Left hindlimb (tissue), 1 donor: ENCODE measurements at places on chromosomes 6 and 20.

GRCh38 chr6:157632821-157633220, 190.2 kb upstream of the SNX9 start:
- DNase-seq, result no peak

GRCh38 chr6:145892026-145892425, 72.1 kb downstream of the SHPRH start:
- DNase-seq, result no peak

- DNase-seq, result no peak
Measured at GRCh38 chr6:142845143-142845571, 99.8 kb downstream of the HIVEP2 start.

GRCh38 chr6:56235245-56235644, 12.1 kb downstream of the COL21A1 start:
- no peak for DNase-seq

- DNase-seq, result peak; percentile 65
Measured at GRCh38 chr20:15446373-15446772, 1109.0 kb upstream of the FLRT3 start.

DNA sequence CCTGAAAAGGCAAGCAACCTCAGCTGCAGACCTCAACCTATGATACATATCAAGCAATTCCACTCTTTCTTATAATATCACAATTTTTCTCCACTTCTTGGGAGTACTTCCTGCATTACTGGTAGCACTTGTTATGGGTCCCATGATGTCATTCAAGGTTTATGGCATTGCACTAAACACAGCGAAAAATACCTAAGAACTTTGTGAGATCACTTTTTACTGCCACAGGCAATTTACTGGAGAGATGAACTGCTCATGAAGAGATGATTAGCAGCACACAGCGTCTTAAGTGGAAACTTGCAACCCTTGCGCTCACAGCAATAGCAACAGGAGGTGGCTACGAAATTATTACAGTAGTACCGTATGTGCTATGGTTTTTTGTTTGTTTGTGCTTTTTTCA, 19.3 kb upstream of the RIMS4 start:
- DNase-seq, result no peak

DNA sequence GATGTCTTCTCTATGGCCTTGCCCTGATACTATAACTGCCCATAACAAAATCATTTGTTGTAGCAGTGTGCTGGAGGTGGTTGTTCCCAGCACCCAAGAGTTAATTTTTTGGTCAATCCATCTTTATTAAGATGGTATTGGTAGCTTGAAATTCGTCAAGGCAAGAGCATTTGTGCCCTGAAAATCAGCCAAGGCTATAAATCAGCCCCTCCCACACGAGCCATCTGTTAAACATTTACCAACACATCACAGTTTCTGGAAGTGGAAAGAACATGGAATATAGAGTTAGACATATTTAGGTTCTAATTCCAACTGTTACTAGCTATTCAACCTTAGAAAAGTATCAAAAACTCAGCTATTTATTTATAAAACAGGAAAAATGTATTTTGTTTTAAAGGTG, 888.4 kb upstream of the GJE1 start:
- no peak for DNase-seq

GRCh38 chr6:161400671-161401070, 126.8 kb upstream of the AGPAT4 start:
- no peak for DNase-seq

DNA sequence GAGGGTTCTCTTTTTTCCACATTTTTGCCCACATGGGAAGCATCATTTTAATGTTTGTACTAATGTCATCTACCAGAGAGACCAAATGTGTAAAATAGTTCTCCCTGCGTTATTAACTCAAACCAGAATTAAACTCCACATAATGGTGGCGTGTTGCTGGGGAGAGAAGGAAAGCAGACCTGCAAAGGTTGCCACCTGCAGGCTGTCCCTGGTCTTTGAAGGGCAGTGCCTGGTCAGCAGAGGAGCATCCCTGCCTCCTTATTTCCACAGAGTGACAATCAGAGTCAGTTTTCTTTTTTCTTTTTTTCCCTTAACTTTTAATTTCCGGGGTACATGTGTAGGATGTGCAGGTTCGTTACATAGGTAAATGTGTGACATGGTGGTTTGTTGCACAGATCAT, 214.5 kb downstream of the TBX18 start:
- no peak for DNase-seq

DNA sequence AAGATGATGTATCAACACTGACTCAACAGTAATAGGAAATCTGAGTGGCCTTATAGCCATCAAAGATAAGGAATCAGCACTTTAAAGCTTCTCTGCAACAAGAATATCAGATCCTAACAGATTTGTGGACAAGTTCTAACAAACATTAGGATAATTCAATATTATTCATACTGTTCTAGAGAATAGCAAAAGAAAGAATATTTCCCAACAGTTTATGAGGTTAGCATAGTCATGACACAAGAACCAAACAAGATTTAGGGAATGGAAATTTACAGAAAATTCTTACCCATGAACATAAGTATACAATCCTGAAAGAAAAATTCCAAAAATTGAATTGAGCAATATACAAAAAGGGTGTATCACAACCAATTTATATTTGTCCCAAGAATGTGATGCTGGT, 64.3 kb upstream of the BTBD3 start:
- no peak for DNase-seq

DNA sequence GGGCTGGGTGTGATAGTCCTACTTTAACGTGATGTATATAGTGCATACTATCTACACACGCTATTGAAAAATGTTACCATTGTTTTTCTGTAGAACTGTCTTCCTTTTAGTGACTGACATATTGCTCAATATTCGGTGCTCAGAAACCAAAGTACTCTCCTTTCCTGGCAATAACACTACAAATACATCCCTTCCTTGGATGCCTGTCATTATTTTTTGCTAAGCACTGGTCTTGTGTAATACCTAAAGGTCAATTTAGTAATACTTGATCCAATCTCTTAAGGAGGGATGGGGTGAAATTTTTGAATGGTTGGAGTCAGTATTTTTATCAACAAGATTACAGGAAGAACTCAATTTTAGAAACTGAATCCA, 23.9 kb downstream of the CNR1 start:
- DNase-seq, result no peak

- no peak for DNase-seq
Measured at GRCh38 chr6:111423960-111424846, 58.8 kb downstream of the REV3L start.

DNA sequence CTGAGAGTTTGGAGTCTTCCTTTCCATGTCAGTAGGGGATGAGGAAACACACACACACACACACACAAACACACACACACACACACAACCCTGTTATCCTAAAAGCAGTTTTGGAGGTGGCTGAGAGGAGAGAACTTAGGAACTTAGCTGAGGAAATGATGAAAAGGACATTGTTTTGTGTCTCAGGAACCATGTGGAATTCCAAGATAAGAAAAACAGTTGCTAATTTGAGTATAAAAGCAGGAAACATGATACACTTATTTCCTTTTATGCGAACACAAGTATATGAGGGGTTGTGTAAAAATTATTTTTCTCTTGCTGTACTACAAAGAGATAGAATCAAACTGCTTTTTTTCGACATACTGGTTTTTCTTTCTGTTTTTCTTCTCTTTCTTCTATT, at the start of gene MYCT1:
Gene MYCT1, plus strand, starts transcription at position 264 of the 400 bp plus-strand sequence. Its CDS starts 6 bp downstream, at position 270.
- no peak for DNase-seq

DNA sequence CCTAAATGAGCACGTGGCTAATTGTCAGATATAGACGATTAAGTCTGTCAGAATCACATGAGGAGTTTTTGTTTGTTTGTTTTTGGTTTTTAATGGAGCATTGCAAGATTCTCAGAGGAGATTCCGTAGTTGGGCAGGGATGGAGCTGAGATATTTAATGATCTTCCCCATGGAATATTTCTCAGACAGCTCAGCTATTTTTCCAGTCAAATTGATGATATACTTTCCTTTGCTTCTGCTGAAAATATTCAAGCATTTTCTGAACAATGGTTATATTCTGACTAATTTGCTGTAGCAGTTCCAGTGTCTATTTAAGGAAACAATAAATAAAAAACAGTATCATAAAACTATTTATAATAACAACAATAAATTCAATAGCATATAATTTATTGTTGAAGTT, 348.4 kb downstream of the KIF16B start:
- DNase-seq, result no peak

- no peak for DNase-seq
Measured at GRCh38 chr20:20820104-20820503, 107.7 kb upstream of the RALGAPA2 start.

- no peak for DNase-seq
Measured at GRCh38 chr6:169079650-169080049, 174.0 kb downstream of the THBS2 start.

GRCh38 chr6:157614026-157614568, 208.9 kb upstream of the SNX9 start:
- DNase-seq, result no peak

DNA sequence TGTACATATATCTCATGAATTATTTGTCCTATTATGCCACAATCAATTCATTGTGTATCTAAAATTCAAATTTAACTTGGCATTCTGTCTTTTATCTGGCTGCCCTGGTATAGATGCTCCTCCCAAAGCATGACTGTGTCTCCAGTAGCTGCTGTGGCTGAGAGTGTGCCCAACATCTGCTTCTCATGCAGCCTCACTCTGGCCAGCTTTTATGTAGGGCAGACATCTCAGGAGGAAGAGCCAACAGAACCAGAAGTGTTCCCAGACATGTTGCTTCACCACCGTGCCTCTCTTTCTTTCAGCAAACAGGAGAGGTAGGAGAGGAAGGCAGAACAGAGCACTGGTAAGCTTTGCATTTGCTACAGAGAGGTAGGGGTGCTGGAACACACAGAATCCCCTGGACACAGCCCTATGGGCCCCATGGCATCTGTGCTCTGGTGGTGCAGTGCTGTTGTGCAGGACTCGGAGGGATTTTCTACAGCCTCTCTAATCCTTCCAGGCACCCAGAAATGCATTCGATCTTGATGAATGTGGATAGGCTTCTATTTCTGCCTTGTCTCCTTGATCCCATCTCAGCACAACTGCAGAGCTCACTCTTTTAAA, 637.1 kb downstream of the UTRN start:
- no peak for DNase-seq

DNA sequence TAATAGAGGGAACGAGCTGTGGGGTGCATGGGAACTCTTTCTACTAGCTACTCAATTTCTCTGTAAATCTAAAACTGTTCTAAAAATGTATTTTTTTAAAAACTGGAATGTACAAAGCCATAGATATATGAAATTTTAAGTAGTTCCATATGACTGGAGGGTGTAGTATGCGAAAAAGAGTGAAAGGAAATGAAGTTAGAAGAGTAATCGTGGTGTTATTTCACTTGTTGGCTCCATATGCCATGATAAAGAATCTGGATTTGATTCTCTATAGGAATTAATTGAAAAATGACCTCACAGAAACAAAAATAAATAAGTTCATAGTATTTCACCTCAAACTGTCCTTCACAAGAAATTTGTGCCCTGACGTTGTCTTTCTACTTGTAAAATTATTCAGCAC, 500.2 kb downstream of the TENT5A start:
- no peak for DNase-seq

DNA sequence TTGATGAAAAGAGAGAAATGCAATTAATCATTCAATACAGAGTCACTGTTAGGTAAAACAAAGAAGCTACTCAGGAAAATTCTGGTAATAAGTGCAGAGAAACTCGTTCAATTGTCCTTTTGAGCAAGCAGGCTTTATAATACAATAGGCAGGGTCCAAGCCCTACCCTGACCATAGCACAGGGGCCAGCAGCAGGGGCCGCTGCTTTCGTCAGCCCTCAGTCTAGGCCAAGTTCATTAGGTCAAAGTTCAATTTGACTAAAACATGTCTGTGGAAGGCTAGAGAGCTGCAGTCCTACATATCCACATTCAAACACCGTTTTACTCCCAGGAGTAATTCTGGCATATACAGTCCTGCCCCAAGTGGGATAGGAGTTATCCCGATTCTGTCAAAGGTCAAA, 94.6 kb downstream of the BCAS1 start:
- no peak for DNase-seq

DNA sequence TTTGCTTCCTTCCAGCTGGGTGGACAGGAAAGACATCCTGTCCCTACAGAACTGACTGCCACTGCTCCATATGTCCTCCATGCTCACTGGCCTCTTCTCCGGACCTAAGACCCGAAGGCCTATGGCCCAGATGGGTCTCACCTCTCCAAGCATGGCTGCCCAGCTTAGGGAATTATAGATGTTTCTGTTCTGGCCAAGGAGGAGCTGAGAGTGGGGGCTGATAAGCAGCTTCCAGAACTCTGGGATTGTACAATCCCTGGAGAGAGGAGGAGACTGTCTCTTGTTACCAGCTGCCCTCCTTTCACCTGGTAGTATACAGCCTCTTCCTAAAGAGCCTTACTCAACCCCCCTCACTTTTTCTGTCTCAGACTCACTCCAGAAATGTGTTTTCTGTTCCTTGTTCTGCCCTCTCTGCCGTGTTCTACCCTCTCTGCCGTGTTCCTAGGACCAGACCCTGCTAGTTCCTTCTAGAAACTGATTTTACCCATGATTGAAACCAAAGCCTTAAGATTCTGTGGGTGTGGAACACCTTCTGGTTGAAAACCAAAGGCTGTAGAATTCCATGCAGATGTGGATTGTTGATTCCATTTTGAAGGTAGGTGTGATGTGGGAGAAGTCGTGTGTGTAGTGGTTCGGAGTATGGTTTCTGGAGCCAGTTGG, 28.7 kb downstream of the ANKS1A start:
- no peak for DNase-seq

GRCh38 chr6:55774286-55775028, 100.9 kb downstream of the BMP5 start:
- no peak for DNase-seq

DNA sequence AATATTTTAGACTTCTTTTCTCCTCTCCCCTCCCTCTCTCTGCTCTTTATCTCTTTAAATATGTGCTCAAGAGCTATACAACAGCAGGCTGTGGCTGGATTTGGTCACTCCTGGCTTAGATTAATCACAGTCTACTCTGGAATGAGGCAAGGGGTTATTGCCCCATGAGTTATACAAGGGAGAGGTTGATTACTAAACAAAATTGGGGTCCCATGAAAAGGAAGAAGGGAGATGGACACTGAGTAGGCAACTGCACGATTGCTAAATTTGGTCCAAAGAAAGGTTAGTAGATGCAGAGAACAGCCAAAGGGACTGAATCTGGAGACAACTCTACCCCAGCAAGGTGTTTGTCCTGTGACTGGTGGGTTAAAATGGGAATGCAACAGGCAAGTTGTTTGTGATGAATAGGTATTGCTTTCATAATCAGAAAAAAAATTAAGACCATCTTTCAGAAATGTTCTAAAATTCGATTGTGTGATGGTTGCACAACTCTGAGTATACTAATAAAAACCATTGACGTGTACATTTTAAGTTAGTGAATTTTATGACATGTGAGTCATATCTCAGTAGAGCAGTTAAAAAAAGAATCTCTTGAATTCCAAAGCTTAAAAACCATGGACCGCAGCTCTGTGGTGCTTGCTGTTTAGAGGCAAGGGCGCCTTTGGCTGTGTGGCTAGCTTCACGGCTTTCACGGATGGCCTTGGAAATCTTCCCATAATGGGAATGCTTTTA, 57.1 kb downstream of the KIZ start:
- DNase-seq, result no peak

- no peak for DNase-seq
Measured at GRCh38 chr6:31952140-31952805, 6.4 kb downstream of the CFB start.
